ENCODE measurements at places on chromosomes 16 and 17.

DNA sequence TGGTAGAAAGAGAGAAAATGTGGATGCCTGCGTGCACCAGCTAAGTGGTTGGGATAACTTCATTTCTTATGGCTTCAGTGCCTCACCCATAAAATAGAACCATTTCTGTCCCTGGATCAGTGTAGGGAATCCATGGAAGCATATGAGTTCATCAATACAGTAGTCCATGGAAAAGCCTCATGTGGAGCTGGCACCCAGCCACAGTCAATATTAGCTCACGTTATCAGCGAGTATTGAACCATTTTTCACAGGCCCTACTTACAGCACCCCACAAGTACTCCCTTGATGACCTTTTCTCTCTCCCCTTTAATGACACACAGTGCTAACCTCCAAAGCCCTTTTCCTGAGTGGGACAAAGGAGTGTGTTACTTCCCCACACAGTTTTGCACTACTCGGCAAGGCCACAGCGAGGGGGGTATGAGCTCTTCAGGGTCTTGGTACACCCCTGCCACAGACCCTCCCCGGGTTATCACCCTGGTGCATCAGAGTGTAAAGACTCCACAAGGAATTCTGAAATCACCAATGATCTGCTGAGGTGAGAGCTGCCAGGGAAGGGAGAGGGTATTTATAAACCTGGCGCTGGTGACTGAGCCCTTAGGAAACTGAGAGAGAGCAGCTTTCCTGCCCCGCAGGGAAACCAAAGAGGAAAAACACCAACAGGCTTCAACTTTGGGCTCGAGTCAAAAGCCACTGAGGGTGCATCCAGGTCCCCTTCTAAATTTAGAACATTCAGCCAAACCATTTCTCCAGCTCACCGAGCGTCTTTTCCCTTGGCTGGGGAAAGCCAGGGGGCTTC, 36.9 kb downstream of the DYNLRB2 start:
- no peak for DNase-seq

- no peak for DNase-seq
These were observed 44.7 kb upstream of the LGALS9 start for GRCh38 chr17:27586203-27586721.

DNA sequence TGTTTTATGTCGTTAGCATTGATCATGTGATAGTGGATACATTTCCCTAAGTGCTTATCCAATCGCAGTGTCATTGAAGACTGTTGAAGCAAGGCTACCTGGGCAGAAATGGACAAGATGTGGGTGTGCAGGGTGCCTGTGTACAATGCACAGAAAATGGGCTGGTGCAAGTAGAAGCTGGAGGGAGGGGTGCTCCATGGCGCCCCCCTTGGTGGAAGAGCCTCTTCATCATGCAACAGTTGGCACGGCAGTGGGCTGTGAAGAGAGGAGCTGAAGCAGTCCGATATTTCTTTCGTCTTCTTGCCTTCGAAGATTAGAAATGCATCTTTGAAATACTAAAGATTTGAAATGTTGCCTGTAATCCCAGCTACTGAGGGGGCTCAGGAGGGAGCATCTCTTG, 100.5 kb downstream of the PLCG2 start:
- DNase-seq = peak; percentile 50

DNA sequence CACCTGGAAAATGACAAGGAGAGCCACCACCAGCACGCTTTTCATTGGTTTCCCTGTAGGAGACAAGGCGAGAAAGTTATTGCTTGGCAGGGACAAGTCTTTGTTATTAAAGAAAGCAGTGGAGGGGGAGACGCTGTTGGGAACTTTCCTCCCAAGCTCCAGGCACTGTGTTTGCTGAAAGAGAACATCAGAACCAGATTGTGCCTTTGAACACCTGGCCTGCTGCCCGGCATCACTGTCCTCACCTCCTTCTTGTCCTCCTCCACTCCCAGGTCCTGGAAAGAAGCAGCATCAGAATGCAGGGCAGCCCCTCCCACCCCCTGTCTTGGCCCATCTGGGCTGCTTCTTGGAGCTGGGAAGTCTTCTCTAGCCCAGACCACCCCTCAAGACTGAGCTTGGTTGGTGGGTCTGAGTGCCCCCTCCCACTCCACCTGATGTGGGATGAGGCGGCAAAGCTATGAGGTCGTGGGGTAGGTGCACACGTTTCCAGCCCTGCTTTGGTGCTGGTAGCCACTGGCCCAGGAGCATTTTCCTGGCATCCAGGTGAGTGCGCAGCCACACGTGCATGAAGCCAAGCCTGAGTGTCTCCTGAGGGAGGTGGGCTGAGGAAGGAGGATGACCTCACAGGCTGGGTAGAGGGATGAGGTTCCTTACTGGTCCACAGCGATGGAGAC, 6.2 kb downstream of the CCR7 start:
- DNase-seq = no peak

- DNase-seq = no peak
These were observed 567 bp downstream of the TMEM97 start for GRCh38 chr17:28319598-28319935.

GRCh38 chr17:69870751-69871199, 204.2 kb upstream of the KCNJ16 start:
- no peak for DNase-seq

DNA sequence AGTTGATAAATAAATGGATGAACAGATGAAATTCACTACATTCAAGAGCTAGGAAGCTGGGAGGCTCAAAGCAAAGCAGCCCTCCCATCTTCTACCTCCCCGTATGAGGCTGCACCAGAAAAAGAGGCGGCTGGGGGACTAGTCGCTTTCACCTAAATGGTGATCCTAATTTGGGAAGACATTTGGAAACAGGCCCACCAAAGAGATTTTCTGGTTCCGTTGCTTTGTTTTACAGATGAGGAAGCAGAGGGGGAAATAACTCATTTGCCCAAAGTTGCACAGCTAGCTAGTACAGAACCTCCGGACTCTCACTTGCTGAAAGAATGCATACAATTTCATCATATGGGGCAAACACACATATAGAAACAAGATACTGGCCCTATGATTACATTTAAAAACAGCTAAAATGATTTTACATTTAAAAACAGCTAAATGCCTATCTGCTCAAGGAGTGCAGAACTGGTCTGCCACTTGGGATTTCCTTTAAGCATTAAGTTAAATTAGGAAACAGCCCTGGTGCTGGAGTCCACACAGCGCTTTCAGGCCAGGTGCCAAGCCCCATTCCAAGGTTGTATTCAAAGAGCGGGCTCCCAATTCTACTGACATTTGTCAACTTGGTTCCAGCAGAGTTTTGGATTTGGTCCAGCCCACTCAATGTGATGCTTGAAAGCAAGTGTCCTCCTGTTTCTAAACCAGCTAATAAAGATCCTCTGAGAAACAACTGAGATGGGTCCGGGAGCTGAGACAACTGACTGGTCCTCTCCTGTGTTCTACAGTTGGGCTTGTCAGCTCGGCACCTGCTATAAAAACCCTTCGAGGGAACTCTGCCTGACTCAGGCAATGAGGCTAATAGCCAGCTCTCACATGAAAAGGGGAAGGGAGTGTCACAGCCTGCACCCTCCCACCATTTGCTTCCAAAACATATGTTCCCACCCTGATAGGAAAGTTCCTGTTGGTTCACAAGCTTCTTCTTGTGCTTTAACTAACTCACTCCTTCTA, 11.7 kb downstream of the ERN1 start:
- DNase-seq = peak; percentile 61

- DNase-seq = no peak
These were observed 3.1 kb upstream of the SNX11 start for GRCh38 chr17:48104440-48104839.

- DNase-seq = no peak
These were observed 10.1 kb upstream of the SLC16A5 start for GRCh38 chr17:75077496-75078283.

DNA sequence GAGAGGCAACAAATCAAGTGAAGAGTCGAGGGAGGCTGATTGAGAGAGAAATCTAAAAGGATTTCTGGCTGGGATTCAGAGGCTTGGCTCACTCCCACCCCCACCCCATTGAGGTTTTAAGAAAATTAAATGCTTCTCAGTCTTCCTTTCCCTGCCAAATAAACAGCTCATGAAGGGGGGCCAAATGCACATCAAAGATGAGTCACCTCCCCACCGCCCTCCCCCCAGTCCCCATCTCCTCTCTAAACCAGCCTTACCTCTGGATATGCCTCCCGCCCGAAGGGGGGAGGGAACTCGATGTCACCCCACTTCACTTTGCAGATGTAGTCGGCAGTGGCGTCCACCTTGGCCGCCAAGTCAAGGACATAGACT, 11.6 kb downstream of the ACLY start:
- DNase-seq = no peak

DNA sequence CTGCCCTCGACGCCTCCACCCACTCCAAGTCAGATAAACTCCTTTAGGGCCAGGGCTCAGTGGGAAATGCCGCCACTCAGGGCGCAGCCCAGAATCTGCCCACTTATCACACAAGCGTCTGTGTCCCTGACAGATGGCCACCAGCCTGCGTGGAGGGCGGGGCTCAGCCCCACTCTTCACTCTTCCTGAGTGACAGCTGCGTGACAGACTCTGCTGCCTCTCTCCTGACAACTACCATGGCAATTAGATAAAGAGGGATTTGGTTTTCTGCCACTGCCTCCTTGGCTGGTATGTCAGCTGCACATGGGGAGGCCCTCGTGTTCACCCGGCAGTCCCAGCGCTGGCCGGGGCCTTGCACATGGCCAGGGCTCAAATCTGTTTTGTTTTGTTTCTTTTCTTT, 96.2 kb downstream of the RTN4RL1 start:
- no peak for DNase-seq

GRCh38 chr17:69858460-69858859, 216.6 kb upstream of the KCNJ16 start:
- no peak for DNase-seq

DNA sequence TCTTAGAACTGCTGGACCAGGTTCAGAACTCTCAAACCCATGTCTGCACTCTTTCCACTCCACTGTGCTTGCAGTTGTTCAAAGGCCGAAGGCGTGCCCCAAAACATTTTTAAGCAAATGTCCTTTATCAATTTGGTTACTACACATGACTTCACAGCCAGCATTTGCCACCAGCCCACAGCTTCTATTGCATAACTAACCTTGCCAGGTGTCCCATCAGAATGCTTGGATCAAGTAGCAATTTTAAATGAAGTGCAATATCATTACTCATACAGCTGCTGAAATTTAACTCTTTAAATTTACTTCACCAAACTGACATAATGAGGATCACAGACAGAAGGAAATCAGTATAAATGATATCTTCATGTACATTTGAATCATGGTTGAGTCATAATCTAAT, 29.8 kb upstream of the HS3ST3A1 start:
- DNase-seq = no peak

- DNase-seq = peak; percentile 63
These were observed 1.3 kb downstream of the ARMC5 start for GRCh38 chr16:31460582-31461002.

- no peak for DNase-seq
These were observed 190.6 kb upstream of the HS3ST3A1 start for GRCh38 chr17:13792314-13792713.

- no peak for DNase-seq
These were observed 340.1 kb downstream of the ABCC12 start for GRCh38 chr16:47815655-47816054.

Data from NB4 (cell line).